Amygdala (tissue), 56 donors: ENCODE measurements at places on chromosomes 12 and 14.

DNA sequence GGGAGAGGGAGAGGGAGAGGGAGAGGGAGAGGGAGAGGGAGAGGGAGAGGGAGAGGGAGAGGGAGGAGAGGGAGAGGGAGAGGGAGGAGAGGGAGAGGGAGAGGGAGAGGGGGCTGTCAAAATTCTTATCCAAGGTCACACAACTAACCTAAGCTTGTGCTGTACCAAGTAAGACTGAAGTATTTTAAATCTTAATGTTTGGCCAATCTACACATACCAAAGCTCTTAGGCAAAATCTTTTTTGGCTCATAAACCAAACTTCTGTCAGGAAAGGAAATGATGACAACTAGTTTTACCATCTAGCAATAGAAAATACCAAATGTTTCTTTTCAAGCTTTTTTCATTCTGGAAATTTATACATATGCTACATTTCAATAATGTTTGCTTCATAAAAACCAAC, 33.8 kb downstream of the CCDC38 start:
- DNase-seq: no peak

GRCh38 chr14:49947506-49947905, 54.6 kb downstream of the ARF6 start:
- DNase-seq: no peak

DNA sequence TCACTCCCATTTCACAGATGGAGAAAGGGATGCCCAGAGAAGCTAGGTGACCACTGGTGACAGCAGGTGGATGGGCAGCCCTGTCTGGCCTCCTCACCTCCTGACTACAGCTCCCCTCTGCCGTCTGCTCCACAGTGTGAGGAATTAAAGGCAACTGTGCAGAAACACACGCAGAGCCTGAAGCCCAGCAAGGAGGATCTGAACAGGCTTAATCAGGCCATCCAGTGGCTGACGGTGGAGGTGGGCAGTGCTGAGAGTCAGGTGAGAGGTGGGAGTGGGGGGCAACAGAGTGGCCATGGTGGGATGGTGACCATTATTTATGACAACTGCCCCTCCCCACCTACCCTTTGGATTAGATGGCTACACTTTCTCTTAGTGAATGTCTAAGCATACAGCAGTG, 1.2 kb downstream of the KRT86 start:
- no peak for DNase-seq

DNA sequence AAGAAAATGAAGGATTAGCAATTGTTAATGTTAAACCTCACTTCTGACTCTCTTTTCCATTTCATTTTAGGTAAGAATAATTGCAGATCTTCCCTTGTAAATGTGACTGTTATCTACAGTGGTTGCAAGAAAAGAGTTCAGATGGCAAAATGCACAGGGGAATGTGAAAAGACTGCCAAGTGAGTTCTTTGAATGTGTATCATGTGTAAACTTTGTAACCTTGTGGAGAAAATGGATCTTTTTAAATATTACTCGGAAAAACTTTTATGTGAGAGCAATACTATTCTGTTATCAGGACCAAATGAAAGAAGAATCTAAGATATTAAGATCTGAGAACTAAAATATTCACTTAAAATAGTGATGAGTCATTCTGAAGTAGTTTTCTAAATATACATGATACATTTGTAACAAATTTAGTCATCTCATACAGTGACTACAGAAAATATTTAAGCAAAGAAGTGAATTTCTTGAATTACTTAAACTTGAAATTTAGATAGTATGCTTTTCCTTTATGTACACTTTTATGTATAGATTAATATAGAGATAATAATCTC, 122.5 kb upstream of the CNTN1 start:
- no peak for DNase-seq

DNA sequence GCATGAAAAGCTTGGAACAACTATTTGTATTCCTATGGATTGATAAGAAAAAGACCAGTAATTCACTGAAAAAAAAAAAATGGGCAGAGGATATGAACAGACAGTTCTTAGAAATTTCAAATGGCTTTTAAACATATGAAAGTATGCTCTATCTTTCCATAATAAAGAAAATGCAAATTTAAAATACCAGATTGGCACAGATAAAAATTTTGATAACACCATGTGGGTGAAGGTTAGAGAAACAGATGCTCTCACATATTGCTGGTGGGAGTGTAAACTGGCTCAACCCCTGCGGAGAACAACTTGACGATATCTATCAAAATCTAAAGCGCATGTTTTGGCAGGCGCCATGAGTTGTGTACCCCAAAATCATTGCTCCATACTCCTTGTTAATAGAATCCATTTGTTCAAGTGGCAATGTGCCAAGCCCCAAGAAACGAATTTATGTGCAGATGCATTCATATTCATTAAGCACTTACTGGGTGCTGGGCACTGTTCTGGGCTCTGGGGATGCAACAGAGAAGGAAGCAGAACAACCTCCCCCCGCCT, 29.5 kb upstream of the TMPO start:
- DNase-seq: no peak

DNA sequence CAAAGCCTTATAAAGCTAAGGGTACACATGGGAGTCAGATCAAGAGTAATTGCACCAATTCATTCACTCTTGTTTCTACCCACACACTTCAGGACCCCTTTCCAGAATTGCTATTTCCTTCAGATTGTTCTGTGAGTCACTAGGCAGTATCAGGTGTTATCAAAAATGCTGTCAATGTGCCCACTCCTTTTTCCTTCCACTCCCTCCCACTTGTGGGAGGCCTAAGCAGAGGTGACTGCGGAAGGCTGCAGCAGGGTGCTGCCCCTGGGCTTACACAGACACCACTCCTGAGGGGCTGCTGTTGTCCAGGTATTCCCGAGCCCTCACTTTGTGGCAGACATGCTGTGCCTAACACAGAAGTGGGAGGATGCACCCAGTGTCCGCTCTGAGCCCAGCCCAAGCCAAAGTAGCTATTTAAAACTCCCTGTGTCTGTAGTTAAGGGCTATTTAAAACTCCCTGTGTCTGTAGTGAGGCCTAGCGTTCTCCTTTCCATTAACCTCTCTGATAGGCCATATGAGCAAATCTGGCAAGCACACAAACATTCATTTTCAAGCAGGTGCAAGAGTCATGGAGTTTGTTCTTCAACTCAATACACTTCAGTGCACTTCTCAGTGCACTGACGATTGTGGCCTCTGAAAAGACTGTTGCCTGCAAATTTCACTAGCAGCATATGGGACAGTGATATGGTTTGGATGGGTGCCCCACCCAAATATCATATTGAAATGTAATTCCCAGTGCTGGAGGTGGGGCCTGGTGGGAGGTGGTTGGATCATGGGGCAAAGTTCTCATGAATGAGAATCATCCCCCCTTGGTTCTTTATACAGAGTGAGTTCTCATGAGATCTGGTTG, 117.8 kb downstream of the PHLDA1 start:
- DNase-seq: no peak

GRCh38 chr12:98645572-98646067, 530 bp downstream of the APAF1 start:
- DNase-seq: peak; percentile 21

- no peak for DNase-seq
Observed at GRCh38 chr12:98256830-98257229, 258.6 kb upstream of the TMPO start.

GRCh38 chr12:111685322-111685810, 390 bp downstream of the BRAP start:
- DNase-seq: no peak

DNA sequence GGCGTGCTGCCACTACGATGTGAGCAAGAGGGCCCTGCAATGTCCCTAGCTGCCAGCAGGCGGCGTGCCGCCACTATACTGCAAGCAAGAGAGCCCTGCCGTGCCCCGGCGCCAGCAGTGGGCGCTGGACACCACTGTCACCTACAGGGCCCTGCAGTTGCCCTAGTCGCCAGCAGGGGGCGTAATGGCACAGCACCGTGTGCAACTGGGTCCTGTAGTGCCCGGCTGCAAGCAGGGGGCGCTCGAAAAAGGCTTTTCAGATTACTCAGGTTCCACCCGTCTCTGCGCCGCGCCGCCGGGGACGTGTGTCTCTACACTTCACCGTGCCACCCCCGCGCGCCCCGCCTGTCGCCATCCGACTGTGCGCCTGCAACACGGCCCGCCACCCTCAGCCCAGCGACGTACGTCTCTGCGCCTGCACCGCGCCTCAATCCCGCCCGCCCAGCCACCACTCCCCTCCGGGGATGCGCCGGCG, 1356.9 kb downstream of the TMEM121 start:
- DNase-seq: no peak

GRCh38 chr12:22658214-22658613, 33.2 kb downstream of the ETNK1 start:
- DNase-seq: no peak
